ENCODE measurements at places on chromosomes 7 and 10.

GRCh38 chr7:30436046-30436445 lies 42.5 kb downstream of the NOD1 start:
- DNase-seq: no peak

DNA sequence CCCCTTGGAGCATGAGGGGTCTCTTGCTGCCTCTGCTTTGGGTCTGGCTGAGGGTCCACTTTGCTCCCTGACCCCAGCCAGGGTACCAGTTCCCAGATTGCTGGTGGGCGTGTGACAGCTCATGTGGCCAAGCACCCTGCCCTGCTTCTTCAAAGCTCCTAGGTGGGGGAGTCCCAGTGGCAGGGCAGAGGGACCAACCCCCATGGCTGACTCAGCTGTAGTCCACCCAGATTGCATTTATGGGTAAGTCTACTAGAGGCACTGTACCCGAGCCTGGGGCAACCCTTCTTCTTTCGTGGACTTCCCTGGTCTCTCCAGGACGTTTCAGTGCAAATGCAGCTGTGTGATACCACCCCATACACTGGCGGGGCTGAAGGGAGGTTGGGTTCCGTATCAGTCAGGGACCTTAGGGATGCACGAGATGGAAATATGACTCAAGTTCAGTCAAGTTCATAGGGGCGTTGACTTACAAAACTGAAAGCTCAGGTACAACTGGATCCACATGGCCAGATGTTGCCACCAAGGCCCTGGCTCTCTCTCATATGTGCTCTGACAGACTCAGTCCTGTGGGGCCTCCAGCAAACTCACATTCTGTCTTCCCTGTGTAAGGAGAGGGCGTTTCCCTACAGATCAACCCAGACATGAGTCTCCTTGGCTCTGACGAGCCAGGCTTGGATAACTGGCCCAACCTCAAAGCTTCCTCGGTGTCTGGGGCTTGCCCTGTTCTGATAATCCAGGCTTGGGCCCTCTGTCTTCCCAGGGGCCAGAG lies 13.6 kb downstream of the PTPRE start:
- DNase-seq: no peak

DNA sequence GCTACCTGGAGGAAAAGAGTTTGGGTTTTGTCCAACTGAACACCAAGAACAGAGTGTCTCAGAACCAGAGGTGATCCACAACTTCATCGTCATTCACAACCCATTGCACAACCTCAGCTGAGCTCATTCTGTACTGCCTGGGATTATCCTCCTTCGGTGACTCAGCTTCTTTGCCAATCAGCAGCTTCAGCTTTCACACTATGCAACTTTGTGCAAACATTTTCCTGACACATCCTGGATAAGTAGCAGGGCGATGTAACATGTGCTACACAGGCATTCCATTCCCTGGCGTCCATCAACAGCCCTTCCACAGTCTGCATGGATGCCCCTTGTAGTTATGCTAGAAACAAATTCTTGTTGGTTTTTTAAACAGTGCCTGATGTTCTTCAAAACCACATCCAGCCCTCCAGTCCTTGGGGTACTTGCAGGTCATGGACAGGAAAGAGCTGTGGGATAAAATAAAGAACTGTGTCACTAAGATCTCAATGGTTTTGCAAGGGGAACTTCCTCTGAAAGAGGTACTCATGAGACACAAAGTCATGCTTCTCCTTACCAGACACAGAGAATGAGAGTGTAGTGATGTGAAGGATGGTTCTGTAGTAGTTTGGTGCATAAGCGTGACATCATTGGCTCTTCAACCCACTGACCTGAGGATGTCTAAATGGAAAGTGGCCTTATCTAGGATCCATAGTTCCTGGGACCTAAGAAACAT lies 478.5 kb downstream of the KIF20B start:
- DNase-seq: peak; percentile 78

- DNase-seq: no peak
Measured at GRCh38 chr7:2169923-2170575, 62.7 kb downstream of the MAD1L1 start.

DNA sequence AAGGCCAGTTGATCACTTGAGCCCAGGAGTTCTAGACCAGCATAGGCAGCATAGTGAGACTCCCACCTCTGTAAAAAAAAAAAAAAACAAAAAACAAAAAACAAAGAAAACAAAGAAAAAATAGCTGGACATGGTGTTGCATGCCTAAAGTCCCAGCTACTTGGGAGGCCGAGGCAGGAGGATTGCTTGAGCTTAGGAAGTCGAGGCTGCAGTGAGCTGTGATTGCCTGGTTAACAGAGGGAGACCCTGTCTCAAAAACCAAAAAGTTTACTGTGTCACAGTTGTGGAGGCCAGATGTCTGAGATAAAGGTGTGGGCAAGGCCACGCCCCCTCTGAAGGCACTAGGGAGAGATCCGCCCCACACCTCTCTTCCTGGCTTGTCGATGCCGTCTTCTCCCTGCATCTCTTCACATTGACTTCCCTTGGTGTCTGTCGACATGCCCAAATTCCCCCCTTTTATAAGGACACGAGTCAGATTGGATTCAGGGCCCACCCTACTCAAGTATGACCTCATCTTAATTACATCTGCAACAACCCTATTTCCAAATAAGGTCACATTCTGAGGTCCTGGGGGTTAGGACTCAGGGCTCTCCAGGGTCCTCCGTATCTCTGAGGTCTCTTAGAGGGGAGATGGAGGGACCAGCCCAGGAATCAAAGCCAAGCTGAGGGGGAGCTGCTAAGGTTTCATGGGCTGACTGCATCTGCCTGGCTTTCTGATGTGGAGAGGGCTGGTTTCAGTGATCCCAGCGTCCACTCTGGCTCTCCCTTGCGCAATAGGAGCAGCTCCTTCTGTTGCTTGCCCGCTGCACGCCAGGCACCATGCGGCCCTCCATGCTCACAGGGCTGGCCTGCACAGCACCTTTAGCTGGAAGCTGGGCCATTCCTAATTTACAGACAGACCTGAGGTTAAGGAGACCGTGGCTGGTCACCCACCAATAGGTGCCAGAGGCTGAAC lies 23.1 kb downstream of the AGAP3 start:
- DNase-seq: peak; percentile 56

DNA sequence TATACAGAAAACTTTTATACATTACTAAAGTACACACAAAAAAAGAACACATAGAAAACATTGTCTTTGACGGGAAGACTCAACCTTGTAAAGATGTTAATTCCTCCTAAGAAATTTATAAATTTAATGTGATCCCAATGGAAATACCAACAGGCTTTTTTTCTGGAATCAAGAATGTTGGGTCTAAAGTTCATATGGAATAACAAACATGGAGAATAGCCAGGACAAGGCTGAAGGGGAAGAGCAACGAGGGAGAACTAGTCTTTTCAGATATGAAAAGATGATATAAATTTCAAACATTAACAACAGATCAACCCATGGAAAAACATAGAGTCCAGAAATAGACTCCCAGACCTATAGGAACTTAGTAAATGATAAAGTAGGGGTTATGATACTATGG lies 19.8 kb downstream of the HIPK2 start:
- DNase-seq: no peak

All from hepatocyte (in vitro differentiated cells).